ENCODE measurements at places on chromosomes 7 and 10.

- no peak for DNase-seq
Measured at GRCh38 chr7:73599151-73599882, 20.9 kb upstream of the TBL2 start.

DNA sequence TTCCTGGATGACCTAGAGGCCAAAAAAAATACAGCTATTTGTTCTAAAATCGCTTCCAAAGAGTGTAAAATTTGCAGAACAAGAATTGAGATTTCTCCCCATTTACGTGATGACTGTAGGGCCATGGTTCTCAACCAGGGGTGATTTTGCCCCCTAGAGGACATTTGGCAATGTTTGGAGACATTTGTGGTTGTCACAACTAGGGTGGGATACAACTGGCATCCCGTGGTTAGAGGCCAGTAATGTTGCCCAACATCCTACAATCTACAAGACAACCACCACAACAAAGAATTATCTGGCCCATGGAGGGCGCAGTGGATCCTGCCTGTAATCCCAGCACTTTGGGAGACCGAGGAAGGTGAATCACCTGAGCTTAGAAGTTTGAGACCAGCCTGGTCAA is 22.8 kb upstream of the MALSU1 start:
- no peak for DNase-seq

DNA sequence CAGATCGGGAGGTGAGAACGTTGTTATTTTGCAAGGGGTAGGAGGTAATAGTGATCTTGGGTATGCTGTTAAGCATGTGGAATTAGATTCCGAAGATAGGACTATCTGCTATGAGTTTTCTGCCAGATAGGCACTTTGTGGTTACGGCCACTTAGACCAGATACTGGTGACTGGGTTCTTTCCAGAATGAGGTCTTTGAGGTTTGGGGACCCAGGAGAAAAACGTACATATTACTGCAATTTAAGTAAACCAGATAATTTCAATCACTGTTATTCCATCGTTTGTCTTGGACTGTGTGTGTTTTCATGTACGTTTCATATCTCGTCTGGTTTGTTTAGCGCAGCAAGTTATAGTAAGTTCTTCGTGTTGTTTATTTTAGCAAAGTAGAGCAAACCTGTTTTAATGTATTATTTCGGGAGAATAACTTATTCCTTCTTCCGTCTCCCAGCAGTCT is 312 bp downstream of the ARL4A start:
- DNase-seq = no peak

- no peak for DNase-seq
Measured at GRCh38 chr7:12572941-12573575, 2.5 kb downstream of the SCIN start.

GRCh38 chr10:44056206-44056605 is 328.7 kb downstream of the CXCL12 start:
- DNase-seq = no peak

- no peak for DNase-seq
Measured at GRCh38 chr10:806451-807162, 117.1 kb upstream of the DIP2C start.

DNA sequence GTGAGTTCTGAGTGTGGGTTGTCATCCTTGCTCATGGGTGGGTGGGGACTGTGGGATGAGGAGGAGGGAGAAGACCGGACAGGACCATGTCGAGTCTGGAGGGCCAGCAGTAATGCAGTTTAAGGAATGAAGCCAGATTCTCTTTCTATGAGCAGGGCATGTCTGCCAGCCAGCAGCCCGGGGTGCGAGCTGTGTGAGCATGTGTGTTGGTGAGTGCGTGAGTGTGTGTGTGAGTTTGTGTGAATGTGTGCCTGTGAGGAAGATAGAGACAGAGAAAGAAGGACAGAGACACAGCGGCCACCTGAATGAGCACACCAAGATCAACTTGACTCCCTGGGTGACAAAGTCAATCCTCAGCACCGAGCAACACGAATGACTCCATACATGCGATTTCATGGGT is 52.3 kb downstream of the ADARB2 start:
- no peak for DNase-seq

DNA sequence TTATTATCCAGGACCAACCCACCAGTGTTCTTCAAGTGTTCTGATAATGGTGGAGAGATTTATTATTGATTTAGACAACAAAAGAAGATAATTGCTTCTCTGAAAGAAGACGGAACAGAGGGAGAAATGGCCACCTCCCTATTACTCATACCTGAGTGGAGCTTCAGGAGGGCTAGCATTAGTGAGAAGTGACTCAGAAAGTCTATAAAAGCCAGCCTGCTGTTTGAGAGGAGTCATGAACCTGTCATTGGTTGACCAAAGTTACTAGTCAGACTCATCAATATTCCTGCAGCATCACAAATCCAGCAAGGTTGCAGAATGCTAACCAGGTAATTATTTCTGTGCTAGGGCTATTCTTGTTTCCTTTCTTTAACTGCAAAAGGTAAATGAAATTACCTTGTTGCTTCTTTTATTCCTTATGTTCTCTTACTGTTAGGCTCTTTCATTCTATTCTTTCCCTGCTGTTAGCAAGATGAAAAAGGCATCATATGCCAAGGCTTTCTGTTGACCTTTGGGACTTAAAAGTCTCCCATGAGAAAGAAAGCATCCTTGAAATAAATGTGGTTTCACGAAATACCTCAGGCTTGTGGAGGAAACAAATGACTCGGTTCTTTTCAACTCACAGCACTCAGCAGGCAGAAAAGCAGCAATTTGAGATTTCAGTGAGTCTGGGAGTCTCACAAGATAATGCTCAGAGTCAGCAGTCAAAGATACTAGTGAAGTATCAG is 256.4 kb upstream of the PHYHIPL start:
- DNase-seq = peak; percentile 41

- no peak for DNase-seq
Measured at GRCh38 chr7:22799633-22800032, 23.0 kb downstream of the TOMM7 start.

- no peak for DNase-seq
Measured at GRCh38 chr10:44980309-44981171, 1.9 kb upstream of the DEPP1 start.

DNA sequence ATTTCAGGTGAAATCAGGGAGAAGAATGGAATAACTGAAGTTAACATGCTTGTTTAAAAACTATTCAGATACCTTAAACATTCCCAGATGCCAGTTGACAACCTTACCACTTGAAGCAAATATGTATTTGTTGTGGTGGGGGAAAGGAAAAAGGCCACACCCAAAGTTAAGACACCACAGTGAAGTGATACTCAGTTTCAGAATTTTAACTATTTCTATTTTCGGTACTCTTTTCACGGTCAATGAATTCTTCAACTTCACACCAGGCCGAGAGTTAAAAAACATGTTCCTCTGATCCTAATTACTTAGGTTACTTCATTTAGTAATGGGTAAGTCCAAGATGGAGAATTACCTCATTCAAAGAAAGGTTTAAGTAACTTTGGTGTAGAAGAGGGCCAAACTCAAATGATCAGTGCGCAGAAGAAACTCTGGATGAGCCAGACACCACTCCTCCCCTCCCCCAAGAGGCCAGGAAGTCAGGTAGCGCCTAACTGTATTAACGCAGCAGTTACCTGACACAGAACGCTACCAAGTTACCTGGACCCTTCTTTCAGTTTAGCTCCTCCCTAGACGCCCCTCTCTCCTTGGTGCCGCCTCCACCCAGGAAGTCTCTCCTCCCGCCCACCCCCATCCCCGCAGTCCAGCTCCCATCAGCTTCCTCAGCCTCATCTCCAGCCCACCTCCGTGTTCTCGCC is 700 bp downstream of the MTPN start:
- DNase-seq = peak; percentile 22

DNA sequence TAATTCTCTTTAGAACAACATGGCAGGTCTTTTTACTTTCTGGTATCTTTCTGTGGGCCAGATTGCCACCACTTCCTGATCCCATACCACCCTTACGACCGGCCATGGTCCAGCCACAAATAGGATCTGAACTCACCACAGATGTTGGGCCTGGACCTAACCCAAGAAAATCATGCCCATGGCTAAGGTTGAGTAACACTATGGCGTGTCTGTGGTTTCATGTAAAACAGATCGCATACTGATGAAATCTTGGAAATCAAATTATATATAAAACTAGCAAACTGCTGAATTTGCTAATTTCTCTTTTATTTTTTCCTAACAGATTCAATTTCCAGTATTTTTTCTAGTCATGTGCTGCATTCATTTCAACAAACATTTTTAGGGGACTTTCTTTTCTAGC is 77.2 kb downstream of the CH25H start:
- DNase-seq = no peak

- peak; percentile 42 for DNase-seq
Measured at GRCh38 chr7:34575006-34575405, 83.0 kb upstream of the NPSR1 start.

DNA sequence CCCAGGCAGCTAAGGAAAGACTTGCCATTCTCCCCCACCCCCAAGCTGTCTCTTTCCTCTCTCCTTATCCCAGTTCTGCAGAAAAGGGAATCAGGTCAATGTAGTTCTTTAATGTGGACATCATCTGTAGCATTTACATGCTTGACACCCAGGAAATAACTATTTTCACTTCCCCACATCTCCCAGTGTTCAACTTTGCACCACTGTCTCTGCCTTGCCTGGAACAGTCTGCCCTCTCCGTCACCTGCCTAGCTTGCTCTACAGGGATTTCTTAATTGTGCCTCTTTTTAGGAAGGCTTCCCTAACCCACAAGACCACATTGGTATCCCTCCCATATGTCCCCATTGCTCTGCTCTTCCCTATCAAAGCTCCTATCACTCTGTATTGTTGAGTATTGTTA is 45.9 kb upstream of the TOMM7 start:
- DNase-seq = no peak

DNA sequence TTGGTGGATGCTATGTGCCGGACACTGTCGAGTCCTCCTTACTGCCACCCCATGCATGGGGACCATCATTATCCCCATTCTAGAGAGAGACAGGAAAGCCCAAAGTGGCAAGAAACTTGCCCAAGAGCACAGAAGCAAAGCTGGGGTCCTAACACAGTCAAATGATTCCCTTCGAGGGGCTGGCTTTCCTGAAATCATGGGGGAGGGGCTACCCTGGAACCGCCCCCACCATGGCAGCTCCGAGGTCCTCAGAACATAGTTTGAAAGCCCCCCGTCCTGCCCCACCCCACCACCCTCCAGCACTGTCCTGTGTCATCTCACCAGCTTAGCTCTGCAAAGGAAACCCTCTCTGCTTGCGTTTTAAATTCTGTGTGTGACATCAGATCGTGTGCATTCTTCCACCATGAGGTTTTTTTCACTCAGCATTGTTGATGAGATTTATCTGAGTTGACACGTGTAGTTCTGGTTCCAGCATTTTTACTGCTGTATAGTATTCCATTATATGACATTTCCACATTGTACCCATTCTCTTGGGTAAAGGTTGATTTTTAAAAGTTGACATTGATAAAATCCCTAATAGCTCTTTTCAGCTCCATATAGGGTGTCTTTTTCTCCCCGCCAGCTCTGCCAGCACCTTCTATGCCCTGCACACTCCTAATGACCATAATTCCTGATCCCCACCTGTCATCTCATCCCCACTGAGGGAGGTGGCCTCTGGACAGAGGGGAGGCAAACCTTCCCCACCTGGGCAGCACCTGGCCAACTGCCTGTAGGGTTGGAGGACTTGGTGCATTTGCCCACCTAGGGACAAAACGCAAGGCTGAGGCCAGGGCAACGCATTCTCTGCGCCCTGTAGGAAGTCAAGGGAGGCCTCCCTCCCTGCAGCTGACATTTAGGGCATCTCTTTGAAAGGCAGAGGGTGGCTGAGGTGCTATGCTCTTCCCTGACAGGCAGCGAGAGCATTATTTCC is 100.2 kb upstream of the GPR26 start:
- no peak for DNase-seq

DNA sequence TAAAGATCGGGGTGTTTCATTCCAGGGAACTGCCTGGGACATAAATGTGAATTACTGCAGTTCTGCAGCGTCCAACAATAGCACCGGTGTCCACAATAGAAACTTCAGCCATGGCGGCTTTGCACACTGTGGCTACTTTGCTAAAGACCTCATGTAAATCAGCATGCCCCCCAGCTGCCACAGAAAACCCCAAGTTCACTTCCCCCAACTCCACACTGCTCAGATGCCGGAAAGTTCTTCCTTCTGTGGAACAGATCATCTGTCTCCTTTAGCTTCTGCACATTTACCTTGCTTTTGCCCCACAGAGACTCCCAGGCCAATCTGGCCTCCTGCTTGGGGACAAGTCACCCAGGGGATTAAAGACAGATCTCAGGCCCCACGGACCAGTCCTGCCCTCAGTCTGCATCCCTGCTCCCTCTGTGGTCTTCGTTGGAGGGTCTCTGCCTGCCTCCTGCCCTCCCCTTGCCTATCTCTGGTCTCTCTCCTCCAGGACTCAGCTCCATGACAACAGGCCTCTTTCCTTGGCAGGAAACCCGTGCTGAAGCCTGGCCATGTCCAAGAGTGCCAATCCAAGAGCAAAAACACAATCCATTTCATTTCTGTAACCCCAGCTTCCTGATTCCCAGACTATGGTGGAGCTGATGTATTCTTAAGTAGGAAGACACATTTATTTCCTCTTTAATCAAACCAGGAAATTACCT is 403.2 kb downstream of the RPS24 start:
- no peak for DNase-seq
